ENCODE measurements at places on chromosomes 11 and 22.

DNA sequence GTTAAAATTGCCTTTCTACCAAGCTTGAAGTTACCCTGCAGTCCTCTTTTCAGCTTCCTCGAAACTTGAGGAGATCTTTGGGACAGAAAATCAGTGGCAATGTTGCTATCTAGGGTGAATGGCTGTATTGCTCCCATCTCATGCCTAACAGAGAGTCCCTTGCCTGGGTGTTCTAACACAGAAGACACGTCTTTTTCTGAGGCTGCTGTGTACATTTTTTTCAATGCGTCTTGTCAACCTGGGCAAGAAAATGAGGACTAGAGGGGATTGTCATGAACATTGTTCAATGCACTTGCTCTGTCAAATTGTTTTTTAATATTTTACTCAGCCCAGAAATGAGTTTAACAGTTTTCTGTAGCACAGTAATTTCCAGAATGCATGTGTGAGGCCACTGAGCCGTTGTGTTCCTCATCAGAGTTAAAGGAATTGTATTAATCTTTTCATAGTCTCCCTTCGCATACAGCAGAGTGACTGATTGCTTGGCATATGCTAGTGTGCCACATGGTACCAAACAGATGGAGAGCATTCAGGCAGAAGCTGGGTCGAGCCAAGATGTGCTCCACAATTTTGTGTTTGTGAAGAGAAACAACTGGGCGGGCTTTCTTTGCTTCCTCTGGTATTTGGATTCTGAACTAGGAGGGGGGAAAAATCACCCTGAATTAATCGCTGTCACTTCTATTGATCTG lies 86.0 kb downstream of the CASP12 start:
- DNase-seq = no peak

- no peak for DNase-seq
Observed at GRCh38 chr11:14673824-14674405, 30.3 kb downstream of the PDE3B start.

GRCh38 chr11:101241160-101241795 lies 111.7 kb upstream of the PGR start:
- DNase-seq = no peak

GRCh38 chr11:100830978-100831732 lies 144.1 kb downstream of the ARHGAP42 start:
- DNase-seq = no peak

- no peak for DNase-seq
Observed at GRCh38 chr11:122344215-122344614, 228.2 kb upstream of the BLID start.

All from activated CD4-positive, alpha-beta T cell treated with anti-CD3 and anti-CD28 coated beads for 48 hours (primary cell).